GF-D8 (cell line): ENCODE measurements at places on chromosomes 4 and X.

DNA sequence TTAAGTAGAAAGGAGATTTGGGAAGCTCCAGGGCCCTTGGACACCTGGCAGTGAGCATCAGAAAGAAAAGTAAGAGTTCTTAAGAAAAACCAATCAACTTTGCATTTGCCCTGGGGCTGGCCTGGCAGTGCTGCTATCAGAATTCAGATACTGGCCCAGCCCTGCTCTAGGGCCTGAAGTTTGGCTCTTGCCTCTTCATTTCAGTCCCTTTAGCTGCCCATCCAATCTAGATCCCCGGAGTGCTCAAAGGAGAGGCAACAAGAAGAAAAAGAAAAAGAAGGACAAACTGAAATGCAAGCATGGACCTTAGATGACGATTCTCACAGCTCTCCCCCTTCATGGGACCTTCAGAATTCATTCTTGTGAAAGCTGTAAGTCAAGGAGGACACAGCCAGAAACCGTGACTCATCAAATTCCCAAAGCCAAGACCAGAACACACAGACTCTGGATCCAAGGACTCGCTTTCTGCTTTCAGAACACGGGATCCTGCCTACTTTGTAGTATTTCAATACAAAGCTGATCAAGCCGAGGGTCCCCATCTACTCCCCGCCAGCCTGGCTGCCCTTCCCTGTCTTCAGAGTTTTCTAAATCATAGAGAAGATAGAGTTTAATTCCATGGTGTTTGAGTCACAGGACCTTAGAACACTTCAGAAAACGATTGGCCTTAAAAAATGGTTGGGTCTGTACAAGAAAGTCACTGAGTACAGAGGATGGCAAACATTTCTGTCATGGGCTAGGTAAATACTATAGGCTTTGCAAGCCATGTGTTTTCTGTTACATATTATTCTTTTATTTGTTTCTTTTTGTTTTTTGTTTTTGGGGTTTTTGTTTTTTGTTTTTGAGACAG, 103.7 kb downstream of the RBM47 start:
- DNase-seq: no peak

DNA sequence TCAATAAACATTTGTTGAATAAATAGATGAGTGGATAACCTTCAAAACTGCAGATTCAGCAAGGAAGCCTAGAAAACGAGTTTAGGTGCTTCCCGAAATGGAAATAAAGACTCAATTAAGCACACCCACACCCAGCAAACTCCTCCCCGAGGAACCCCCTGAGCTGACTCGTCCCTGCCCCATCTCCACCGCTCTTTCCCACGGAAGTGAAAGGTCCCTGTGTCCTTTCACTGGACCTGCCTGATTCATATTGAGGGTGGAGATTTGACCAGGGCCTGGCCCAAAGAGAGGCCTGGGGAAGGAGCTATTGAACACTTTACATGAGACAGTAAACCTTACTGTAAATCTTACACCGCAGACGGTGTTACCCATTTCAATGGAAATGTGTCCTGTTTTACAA, 129.1 kb downstream of the CPZ start:
- no peak for DNase-seq

DNA sequence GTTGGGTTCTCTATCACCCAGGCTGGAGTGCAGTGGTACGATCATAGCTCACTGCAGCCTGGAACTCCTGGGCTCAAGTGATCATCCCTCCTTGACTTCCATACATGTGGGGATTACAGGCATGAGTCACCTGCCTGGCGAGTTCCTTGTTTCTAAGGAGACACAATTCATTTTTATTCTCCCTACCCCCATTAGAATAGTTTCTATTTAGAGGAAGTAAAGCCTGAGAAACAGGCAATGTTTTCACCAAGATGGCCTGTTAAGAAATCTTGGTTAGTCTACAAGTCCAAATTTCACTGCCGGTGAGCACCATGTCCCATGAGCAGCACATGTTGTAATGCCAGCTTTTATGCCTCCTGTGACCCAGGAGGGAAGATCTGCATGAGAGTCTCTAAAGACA, 5.7 kb downstream of the CYBB start:
- DNase-seq: peak; percentile 53

DNA sequence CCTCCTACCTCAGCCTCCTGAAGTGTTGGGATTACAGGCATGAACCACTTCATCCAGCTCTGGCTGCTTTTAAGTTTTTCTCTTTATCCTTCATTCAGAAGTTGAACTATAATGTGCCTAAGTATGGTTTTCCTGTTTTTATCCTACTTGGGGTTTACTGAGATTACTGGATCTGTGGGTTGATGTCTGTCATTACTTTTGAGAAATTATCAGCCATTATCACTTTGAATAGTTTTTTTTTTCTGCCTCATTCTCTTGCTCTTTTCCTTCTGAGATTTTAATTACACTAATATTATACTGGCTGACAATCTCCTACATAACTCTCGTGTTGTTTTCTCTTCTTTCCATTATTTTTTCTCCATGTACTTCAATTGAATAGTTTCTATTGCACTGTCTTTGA, 47.6 kb upstream of the MORC4 start:
- DNase-seq: no peak

DNA sequence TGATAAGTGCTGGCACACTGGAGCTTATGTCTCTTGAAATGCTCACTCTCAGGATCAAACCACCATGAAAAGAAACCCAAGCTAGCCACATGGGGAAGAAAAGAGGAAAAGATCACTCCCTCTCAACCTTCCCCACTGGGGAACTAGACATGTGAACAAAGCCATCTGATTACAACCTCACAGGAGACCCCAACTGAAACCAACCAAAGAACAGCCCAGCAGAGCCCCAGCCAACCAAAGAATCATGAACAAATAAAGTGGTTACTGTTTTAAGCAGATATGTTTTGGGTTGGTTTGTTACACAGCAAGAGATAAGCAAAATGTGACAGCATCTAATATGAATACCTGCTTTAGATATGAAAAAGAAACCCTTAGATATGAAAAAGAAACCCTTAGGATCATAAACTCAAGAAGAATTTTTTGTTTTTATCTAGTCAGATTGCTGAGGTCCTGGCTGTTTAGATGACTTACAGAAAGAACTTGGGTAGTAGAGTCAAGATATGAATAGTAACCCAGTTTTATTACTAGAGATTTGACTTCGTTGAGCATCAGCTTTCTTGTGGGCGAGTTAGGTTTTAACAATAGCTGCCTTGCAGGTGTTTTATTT, 23.7 kb upstream of the TLR7 start:
- no peak for DNase-seq

GRCh38 chr4:121765971-121766538, 1.1 kb upstream of the SMIM43 start:
- DNase-seq: no peak

DNA sequence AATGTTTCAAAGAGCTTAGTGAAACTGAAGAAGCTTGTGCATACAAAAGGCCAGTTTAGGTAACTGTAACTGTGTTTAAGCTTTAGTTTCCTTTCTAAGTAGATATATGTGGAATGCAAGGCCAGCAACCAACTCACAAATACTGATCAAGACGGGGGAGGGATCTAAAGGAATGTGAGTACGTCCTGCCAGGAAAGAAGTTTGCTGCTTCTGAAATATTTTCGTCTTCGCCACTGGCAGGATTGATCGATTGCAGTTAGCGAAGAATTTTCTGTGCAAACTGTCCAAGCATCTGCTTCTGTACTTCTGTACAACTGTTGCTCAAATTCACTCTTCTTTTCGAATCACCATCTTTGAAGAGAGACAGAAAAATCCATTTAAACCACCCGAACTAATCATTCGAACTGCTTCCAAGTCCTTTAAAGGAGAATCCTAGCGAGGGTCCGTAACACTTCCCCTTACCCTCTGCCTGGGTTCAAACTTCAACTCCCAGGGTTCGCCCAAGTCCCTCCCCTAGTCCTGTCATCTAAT, 373 bp upstream of the INTS6L start:
- no peak for DNase-seq

DNA sequence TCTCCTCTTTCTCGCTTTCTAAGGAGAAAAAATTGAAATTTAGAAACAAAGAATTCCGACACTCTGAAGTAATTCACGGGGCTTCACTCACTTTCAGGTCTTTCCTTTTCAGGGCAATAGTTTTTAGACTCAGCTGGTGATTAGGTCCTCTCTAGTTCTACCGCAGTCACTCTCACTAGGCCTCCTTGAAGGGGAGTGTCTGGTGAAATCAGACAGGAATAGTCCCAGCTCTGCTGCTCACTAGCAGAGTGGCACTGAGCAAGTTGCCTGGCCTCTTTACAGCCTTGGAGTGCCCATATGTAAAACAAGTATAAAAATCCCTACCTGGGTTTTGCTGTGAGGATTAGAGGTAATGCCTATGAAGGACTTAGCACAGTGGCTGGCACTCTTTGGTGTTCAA, 64.1 kb downstream of the NEUROG2 start:
- DNase-seq: no peak

DNA sequence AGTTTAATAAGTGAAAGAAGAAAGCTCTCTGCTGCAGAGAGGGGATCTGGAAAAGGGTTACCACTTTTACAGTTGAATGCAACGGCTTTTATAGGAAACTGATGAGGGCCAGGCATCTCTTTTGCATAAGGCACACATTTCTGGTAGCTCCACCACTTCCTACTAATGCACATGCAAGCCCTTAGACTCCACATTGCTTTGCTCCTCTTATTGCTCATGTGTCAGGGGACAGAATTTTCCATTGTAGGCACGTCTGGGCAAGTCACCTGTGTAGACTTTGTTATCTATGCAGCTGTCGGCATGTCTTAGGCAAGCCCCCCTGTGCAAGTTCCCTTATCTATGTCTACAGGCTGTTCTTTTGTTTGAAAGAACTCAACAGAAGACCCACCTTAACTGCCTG, 294.6 kb upstream of the STS start:
- no peak for DNase-seq

GRCh38 chr4:4990857-4991540, 28.3 kb downstream of the CYTL1 start:
- DNase-seq: no peak

DNA sequence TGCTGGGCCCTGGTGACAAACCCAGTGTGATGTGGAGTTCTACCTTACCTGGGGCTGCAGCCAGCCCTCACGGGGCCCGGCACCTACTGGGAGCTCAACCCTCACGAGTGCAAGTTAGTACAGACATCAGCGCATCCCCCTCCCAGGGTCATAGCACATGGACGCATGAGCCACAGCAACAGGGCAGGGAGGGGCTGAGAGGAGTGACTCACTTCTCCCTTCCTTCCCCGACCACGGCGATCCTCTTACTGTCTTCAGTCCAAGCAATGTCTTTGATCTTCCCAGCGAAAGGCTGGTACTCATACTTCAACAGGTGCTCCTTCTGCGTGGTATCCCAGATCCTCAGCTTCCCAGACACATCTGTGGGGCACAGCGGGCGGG, 17.8 kb downstream of the WDR1 start:
- DNase-seq: no peak

DNA sequence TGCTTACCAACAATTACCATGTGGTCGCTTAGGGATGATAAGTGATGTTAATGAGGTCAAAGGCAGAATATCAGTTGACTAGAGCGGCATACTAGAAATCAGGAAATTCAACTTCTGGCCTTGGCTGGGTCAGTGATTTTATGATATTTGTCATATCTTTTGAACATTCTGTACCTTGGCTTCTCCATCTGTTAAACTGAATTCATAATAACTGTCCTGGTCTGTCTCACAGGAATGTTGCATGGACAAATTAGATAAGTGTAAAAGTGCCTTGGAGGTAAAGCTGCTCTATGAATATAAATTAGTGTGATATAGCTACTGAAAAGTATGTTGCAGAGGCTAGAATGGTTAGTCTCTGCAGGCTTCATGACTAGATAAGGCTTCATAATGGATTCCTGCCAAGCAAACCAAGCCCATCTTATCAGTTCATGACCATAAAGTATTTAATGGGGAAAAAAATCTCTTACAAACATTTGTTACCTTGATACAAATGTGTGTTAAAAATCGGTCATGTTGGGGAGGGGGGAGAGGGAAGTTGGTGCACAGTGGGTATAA, 104.6 kb upstream of the BMPR1B start:
- no peak for DNase-seq

DNA sequence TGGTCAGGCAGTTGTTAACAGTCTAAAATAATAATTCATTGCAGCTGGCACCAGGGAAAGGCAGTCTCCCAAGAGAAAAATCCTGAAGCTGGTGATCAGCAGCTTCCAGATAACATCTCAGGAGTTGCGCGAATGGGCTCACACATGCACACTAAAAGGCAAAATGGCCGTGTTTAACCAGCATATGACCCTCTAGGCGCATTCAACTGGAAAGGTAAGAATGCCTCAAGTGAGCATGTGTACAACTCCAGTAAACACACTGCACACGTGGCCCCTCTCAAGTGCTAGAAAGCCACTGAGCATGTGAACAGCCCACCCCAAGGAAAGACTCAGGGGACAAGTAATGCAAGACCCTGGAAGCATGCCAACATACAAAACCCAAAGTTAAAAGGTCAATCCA, 33.1 kb downstream of the STPG2 start:
- no peak for DNase-seq

- DNase-seq: no peak
Measured at GRCh38 chrX:154795016-154795415, 10.3 kb downstream of the MPP1 start.

DNA sequence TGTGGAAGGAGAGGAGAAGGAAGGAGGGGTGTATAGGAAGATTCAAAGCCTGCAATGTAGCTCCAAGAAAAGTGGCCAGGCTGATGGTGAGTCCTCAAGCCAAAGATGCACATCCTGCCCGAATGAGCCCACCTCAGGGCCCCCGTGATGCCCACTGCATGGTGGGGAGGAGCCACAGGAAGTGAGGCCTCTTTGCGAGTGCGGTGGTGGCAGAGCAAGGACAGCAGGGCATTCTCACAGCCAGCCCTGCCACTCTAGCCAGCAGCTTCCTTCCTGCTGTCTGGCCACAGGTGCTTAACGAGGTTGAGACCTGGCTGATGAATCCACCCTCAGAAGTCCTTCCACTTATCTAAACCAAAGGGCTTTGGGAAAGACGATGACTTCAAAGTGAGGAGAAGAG, 55.8 kb downstream of the BCOR start:
- DNase-seq: no peak

GRCh38 chr4:59054086-59054485, 1943.9 kb upstream of the IGFBP7 start:
- no peak for DNase-seq

GRCh38 chr4:83568062-83568461, 32.2 kb downstream of the GPAT3 start:
- no peak for DNase-seq

- no peak for DNase-seq
Measured at GRCh38 chr4:149701435-149702156, 114.0 kb downstream of the IQCM start.

DNA sequence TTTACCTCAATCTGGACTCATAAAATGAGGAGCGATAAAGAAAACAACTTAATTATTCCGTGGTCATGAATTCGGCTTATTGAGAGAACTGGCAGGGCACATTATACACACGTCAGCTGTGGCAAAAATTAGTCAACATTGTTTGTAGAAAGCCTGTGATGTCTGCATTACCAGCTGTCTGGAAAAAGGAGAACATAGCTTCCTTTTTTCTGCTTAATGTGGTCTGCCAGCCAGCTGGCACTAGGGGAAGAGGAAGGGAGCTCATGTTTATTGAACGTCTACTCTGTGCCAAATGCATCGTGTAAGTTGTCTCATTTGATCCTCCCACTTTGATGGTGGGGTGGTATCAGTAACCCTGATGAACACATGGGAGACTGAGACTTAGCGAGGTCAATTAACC, 367.6 kb downstream of the ARHGAP24 start:
- peak; percentile 37 for DNase-seq
